Activated CD8-positive, alpha-beta memory T cell treated with anti-CD3 and anti-CD28 coated beads for 1 hour (primary cell): ENCODE measurements at places on chromosomes 4 and X.

GRCh38 chr4:132123870-132124623, 1025.0 kb upstream of the PCDH10 start:
- no peak for DNase-seq

DNA sequence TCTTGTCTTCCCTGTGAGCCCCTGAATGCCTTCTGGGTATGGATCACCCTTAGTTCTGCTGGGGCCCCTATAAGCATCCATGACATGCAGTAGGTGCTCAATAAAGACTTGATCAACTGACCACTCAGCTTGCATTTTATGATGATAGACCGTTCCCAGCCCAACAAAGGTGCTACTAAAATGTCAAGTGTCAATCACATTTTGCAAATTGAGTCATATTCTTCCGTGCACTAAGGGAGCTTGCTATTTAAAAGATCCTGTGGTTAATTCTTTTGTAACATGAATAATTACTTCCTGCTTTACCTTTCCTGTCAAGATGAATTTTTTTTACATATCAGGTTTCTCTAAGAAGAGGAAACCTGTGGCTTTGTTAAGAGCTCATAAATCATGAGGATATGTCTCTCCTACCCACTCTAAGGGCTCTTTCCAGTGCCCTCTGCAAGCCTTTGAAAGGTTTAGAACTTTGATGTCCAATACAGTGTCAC, 47.6 kb downstream of the SH3KBP1 start:
- DNase-seq, result no peak

DNA sequence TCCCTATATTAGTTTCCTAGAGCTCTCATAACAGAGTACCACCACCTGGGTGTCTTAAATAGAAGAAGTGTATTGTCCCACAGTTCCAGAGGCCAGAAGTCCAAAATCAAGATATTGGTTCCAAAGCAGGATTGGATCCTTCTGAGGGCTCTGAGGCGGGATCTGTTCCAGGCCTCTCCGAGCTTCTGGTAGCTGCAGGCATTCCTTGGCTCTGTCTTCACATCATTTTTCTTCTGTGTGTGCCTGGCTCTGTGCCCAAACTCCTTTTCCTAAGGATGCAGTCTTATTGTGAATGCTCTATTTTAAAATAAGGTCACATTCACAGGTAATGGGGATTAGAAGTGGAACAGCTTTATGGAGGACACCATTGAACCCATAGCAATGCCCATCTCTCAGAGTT, 253.7 kb upstream of the TAPT1 start:
- DNase-seq, result no peak

- DNase-seq, result peak; percentile 63
Measured at GRCh38 chr4:6720202-6720699, 4.3 kb downstream of the BLOC1S4 start.

DNA sequence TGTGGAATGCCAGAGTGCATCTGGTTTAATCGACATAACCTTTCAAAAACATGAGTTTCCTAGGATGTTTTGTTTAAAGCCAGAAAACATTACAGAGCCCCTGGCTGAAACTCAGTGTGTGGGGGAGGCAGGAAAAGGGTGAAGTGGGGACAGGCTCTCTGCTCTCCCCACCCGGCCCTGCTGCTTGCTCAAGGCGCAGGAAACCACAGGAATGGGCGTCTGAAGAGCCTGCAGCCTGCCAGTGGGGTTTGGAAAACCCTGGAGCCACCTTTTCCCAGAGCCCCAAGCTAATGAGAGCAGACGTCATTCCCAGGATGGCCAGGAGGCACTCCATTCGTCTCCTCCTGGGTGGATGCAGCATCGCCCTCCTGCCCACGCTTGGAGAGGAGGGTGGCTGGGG, 240.6 kb downstream of the AFAP1 start:
- no peak for DNase-seq

DNA sequence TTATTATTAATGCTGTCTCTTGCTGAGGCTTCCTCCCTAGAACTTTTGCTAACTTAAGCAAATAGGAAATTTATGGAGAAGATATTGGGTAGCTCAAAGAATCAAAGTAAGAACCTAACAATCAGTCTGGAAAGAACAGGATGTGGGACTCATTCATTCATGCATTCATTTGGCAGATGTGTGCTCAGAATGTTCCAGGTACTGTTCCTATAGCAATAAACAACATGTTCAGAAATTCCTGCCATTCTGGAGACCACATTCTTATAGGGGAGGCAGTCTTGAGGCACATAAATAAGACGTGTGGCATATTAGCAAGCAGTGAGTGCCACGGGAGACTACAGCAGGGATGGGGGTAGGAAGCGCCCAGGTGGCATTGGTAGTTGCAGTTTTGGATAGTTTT, 5.0 kb downstream of the GRK4 start:
- no peak for DNase-seq

DNA sequence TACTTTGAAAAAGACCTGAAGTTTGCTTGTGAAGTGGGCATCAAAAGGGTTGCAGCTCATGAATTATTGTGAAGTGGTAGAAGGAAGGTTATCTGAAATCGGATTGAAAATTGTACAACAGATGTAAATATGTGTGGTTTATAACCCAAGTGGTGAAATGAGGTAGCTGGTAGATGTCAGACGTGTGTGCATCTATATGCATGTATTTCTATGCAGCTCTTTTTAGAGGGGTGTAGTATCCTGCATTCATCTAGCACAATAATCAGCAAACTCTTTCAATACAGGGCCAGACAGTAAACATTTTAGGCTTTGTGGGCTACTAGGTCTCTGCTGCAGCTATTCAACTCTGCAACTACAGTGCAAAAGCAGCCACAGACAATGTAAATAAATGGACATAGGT, 9.4 kb downstream of the ATRX start:
- DNase-seq, result no peak

DNA sequence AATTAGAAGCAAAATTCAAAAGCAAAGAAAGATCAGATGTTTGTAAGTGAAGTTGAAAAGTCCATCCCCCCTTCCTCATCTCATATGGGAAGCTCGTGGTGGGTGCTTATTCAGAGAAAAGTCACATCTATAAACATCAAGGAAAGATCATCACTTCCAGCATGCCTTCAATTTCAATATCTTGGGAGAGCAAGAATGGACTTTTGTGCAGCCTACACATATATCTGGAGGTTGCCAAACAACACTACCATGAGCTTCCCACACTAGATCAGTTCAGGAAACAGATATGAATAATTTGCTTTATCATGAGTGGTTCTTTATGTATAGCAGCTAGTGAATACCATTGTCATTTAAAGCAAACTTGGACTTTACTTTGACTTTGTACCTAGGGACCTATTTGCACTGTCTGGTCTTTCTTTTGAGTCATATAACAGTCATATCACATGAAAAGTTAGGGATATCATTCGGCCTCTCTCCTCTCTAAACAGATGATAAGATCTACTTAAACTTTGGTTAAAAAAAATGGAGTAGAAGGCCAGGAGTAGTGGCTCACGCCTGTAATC, 5.6 kb upstream of the TBL1X start:
- DNase-seq, result no peak

GRCh38 chr4:121227341-121227792, 63.2 kb upstream of the TNIP3 start:
- DNase-seq, result no peak

- no peak for DNase-seq
Measured at GRCh38 chr4:114383721-114384120, 214.9 kb upstream of the UGT8 start.

GRCh38 chr4:101345271-101345595, 2.1 kb downstream of the PPP3CA start:
- no peak for DNase-seq

GRCh38 chr4:93368968-93369367, 459.6 kb upstream of the ATOH1 start:
- no peak for DNase-seq

- no peak for DNase-seq
Measured at GRCh38 chr4:161949946-161950725, 213.7 kb downstream of the FSTL5 start.

GRCh38 chr4:6492027-6492590, 19.7 kb upstream of the PPP2R2C start:
- DNase-seq, result no peak

DNA sequence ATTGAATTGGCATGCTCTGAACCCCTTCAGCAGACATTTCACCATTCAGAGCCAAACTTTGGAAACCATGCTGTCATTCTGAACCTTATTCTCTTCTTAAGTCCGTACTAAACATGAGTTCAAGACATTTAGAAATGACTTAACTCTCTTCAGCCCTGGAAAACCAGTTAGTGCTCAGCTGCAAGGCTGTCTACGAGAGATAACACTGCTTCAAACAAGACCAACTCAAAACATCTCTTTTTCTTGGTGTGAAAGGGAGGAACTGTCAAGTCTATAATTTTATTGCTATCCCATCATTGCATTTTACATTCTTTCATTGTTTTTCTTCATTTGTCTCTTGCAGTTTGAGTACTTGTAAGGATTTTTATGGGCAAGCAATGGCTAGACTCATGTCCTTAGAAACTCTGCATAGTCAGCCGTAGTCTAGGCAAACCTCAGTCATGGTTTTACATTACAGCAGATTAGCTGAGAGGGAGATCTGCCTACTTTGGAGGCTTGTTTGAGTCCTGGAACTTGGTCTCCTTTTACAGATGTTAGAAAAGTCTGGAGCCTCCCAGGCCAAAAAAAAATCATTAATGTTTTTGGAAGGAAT, 120.6 kb upstream of the JADE1 start:
- DNase-seq, result no peak

DNA sequence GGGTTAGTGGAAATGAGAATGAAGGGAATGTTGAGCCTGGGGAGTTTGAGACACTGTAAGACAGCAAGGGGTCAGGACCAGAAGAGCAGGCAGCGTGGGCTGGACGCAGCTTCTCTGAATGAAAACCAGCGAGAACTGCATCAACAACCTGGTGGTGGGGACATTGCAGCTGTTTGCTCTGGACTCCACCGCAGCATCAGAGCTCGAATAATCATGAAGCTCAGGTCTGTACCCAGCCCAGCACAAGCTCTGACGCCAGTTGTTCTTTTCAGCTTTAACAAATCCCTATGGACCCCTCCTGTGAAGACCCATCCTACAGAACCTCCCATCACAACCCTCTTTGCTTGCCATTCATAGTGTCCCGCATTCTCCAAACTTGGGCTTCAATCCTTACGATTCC, 106.8 kb upstream of the PNPLA4 start:
- no peak for DNase-seq

DNA sequence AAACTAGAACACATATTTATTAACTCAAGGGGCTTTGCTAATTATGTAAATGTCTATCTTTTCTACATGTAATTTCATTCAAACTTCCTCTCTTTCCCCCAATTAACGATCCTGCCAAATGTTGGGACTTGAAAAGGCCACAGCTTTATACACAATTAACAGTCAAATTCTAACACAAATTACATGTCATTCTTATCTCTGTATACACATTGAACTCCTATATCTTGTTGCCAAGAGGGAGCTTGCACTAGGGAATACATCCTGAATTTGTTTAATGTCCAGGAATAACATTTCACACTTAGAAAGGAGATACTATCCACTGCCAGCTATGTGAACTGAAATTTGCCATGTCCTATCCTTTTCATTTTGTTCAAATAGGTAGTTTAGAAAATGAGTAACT, 38.9 kb upstream of the MAB21L2 start:
- no peak for DNase-seq

GRCh38 chr4:168480931-168481611, 779 bp upstream of the DDX60L start:
- no peak for DNase-seq

DNA sequence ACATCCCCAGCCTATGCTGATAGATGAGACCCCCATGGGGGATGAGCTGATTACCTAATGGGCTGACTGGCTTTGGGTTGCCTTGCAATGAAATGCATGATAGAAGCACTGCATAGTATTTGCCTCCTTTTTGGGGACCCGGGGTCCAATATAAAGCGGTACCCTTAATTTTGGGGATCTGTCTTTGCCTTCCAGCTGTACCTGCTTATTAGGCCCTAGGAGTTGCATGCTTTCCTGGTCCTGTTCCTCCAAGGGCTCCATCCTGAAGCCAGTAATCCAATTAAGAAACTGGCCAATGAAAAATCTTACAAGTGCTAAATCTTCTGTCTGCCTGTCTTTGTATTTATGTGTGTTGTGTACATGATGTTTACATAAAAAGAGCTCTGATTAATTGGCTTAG, 791.6 kb downstream of the TRIML1 start:
- no peak for DNase-seq

DNA sequence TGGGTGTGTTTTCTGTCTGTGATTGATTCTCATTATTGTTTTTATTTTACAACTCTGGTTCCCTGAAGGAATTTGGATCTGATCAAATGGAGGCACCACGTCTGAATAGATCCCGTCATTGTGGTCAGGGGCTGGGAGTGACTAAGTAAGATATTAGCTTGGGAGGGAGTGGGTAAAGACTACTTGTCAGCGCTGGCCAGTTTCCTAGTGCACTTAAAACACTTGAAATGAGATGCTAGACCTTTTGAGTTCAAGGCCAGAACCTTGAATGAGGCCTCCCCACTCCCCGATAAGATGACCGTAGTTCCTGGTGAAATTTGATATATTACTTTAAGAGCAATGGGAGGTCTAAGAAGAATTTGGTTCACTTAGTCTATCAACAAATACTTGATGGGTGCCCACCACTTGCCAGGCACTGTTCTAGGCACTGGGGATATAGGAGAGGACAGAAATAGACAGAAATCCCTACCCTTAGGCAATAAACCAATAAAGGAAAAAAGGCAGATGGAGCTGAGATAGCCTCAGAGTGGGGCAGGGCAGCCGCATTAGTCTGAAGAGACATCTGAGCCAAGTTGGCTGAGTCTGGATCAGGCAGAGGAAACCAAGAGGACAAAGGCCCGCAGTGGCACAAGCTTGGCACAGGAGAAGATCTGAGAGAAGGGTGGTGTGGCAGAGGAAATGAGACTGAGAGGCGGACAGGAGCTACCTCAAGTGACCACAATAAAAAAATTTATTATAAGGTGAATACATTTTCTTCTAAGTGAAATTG, 11.8 kb downstream of the FAM184B start:
- DNase-seq, result no peak

GRCh38 chr4:100582146-100582545, 64.3 kb upstream of the EMCN start:
- no peak for DNase-seq

DNA sequence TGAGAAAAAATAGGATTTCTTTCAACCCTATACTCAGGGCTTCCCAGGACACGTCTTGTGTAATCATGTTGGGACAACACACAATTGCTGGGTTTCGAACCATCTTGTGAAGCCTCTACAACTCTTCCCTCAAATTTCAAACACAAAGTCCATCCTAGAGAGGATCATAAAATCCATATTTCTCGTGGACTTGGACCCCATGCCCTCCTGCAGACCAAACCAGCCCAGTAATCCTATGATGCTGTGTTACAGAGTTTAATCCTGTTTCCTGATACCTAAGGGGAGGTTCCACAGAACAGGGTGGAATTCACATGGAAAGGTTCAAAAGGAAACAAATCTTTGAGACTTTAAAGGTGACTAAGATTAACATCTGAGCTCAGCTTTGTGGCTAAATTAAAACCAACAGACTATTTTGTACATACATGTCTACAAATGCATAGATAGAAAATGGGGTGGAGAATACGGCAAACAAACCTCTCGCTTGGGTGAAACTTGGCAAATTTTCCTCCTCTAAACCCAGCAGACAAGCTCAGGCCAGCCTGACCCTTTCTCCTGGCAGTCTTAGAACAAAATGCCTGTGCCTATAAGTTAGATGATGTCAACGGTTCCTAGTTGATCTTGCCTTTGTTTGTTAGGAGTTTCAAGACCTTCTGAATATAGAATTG, 38.1 kb downstream of the EGFL6 start:
- DNase-seq, result no peak
